ENCODE measurements at places on chromosomes 11 and 22.

GRCh38 chr22:46815559-46815895 lies 53.1 kb downstream of the TBC1D22A start:
- peak overlapping the region; percentile 72 for H3K27ac ChIP-seq
- no peaks in the 10 kb centered on the region for H3K27me3 ChIP-seq
- no peak for DNase-seq
- H3K4me1 ChIP-seq = peaks cover 24% of the 10 kb centered on the region
- H3K36me3 ChIP-seq = no peaks in the 10 kb centered on the region
- no peak overlapping the region for H3K4me3 ChIP-seq

DNA sequence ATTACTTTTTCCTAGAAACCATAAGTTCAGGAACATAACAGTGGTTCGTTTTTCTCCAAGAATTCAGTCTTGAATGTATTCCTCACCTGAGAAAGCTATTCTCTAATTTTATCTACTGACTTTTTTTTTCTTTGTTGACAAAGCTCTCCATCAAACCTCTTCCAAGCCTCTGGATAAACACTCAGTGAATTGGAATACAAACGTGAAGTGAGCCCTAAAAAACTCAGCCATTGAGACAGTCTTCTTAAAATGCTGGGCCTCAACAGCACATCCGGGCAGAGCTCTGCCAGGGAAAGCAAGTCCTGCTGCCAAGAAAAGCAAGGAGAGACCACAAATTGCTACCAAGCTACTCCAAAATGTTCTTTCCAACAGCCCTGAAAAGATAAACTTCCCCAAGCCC lies 7.7 kb upstream of the SLC1A2 start:
- H3K4me1 ChIP-seq = no peaks in the 10 kb centered on the region
- H3K4me3 ChIP-seq = peak overlapping the region; percentile 5
- no peak overlapping the region for H3K27ac ChIP-seq
- H3K27me3 ChIP-seq = no peaks in the 10 kb centered on the region
- H3K36me3 ChIP-seq = no peaks in the 10 kb centered on the region

- H3K4me3 ChIP-seq = no peak overlapping the region
- no peaks in the 10 kb centered on the region for H3K36me3 ChIP-seq
- H3K4me1 ChIP-seq = no peaks in the 10 kb centered on the region
- no peak overlapping the region for H3K27ac ChIP-seq
- no peak for DNase-seq
Measured at GRCh38 chr11:17266781-17267180, 9.8 kb upstream of the NUCB2 start.

- H3K4me3 ChIP-seq = no peak overlapping the region
- no peak overlapping the region for H3K27ac ChIP-seq
- H3K36me3 ChIP-seq = no peaks in the 10 kb centered on the region
- DNase-seq = no peak
- no peaks in the 10 kb centered on the region for H3K4me1 ChIP-seq
Measured at GRCh38 chr22:46602025-46602424, 18.2 kb upstream of the GRAMD4 start.

DNA sequence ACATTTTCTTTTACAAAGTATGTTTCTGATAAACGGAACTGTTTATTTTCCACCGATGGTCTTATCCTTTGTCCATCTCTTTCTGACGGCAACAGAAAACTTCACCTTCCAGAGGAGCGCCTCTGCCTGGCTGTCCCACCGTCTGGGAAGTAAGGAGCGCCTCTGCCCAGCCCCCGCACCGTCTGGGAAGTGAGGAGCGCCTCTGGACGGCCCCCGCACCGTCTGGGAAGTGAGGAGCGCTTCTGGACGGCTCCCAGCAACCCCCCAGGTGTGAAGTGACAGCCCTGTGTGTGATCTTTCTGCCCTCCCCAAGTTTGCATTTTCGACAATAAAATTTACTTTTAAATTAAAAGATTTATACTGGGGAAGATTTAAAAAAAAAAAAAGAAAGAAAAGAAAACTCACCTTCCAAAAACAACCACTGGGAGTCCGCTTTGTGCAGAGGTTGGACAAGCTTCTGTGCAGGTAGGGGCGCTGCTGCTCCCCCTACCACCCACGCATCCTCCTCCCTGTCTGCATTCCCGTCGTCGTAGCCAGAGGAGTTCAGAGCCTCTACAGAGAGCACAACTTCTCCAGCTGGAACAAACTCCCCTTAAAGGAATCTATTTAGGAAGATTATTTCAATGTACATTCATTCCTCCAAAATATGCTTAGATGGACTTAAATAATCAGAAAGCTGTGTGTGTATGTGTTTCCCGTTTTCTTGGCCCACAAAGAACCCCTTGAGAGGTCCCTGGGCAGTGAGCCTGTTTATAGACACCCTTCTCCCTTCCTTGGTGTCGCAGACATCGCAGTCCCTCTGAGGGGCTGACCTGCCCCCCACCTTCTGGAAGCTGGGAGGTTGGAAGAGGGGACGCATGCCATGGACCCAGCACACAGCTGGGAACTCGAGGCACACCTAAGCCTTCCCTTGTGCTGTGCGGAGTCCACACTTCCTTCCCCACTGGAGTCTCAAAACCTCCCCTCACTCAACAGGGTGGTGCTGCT lies 849 bp upstream of the APOBEC3B start:
- H3K4me3 ChIP-seq = no peak overlapping the region
- no peaks in the 10 kb centered on the region for H3K36me3 ChIP-seq
- no peaks in the 10 kb centered on the region for H3K27me3 ChIP-seq
- no peak for DNase-seq
- H3K4me1 ChIP-seq = no peaks in the 10 kb centered on the region

DNA sequence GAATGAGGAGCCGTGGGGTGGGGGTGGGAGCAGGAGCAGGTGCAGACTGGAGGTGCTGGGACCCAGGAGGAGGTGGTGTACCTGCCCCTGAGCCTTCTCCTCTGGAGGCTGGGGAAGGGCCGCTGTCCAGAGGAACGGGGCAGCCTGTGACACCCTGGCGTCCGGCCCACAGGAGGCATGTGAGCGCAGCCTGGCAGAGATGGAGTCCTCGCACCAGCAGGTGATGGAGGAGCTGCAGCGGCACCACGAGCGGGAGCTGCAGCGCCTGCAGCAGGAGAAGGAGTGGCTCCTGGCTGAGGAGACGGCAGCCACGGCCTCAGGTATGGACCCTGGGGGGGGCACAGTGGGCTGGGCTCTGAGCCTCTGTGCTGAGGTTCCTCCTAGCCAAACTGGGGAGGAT lies 42.2 kb upstream of the GCAT start:
- no peaks in the 10 kb centered on the region for H3K27me3 ChIP-seq
- H3K27ac ChIP-seq = no peak overlapping the region
- no peak for DNase-seq
- no peak overlapping the region for H3K4me3 ChIP-seq

GRCh38 chr11:12696911-12697581 lies 22.8 kb downstream of the TEAD1 start:
- no peaks in the 10 kb centered on the region for H3K27me3 ChIP-seq
- peak overlapping the region; percentile 93 for H3K27ac ChIP-seq
- H3K4me3 ChIP-seq = no peak overlapping the region
- no peaks in the 10 kb centered on the region for H3K36me3 ChIP-seq
- H3K4me1 ChIP-seq = peaks cover 37% of the 10 kb centered on the region

GRCh38 chr11:70140711-70141485 lies 62.2 kb upstream of the FADD start:
- peaks cover 42% of the 10 kb centered on the region for H3K36me3 ChIP-seq
- H3K4me1 ChIP-seq = peaks cover 7% of the 10 kb centered on the region
- H3K27ac ChIP-seq = peak overlapping the region; percentile 43
- H3K4me3 ChIP-seq = no peak overlapping the region
- DNase-seq = no peak
- H3K27me3 ChIP-seq = no peaks in the 10 kb centered on the region

DNA sequence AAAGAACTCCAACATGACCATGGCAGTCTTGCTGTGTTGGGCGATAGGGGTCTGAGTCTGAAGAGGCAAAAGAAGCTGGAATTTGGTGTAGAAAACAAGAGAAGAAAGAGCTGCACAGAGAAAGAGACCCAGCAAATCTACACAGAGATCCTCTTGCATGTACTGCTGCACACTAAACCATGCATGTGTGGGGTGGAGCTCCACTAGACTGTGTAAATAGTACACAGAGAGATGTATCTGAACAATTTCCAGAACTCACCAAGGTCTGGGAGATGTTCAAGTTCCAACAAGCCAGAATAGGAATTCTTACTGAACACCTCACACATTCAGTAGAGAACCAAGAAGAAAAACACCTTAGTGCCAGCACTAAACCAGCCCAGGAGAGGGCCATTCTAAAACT lies 42.3 kb downstream of the CSF2RB start:
- no peak overlapping the region for H3K27ac ChIP-seq
- H3K4me3 ChIP-seq = no peak overlapping the region
- H3K4me1 ChIP-seq = no peaks in the 10 kb centered on the region
- no peak for DNase-seq

DNA sequence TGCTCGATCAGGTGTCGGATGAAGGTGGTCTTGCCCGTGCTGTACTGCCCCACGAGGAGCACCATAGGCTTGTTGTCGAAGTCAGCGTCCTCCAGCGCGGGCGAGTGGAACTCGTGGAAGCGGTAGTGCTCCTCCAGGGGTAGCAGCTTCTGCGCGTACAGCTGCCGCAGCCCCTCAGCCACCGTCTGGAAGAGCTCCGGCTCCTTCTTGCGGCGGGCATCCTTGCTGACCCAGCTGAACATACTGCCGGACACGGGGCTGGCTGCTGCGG lies 263 bp downstream of the EHD1 start:
- H3K4me3 ChIP-seq = peak overlapping the region; percentile 67
- peaks cover 31% of the 10 kb centered on the region for H3K4me1 ChIP-seq
- H3K27ac ChIP-seq = peak overlapping the region; percentile 77
- DNase-seq = peak; percentile 78
- no peaks in the 10 kb centered on the region for H3K27me3 ChIP-seq
- peaks cover 12% of the 10 kb centered on the region for H3K36me3 ChIP-seq

DNA sequence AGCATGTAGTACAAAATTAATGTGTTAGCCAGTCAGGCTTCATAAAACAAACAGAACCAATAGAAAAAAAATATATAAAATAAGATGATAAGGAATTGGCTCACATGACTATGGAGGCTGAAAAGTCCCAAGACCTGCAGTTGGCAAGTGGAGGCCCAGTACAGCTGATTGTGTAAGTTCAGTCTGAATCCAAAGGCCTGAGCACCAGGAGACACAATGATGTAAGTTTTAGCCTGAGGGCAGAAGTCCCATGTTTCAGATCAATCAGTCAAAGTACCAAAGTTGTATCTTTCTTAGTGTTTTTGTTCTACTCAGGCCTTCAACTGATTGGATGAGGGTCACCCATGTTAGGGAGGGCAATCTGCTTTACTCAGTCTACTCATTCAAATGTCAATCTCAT lies 14.3 kb upstream of the OR10D3 start:
- H3K4me3 ChIP-seq = no peak overlapping the region
- no peak for DNase-seq
- no peak overlapping the region for H3K27ac ChIP-seq
- no peaks in the 10 kb centered on the region for H3K36me3 ChIP-seq
- H3K4me1 ChIP-seq = no peaks in the 10 kb centered on the region

Measured in ascending aorta (tissue), 2 donors.